NCI-H1436 treated with DMSO at 0.1 percent for 48 hours (cell line): ENCODE measurements at places on chromosomes 6 and 20.

- DNase-seq, result no peak
These were observed 31.7 kb upstream of the KCNK5 start for GRCh38 chr6:39260953-39261352.

DNA sequence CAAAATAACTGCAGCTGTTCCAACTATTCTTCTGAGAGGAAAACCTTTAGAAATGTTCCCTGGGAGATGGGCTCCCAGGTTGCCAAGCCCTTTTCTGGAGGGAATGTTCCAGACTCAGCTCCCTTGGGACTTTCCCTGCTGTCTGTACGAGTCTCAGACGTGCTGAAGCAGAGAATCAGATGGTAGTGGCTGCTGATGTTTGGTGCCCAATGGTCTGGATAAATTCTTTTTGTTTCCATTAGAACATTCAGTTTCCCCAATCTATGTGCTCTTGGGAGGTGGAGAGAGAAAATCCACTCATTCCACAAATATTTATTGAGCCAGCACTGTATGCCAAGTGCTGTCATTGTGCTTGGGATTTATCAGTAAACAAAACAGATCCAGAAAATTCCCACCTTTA, 40.0 kb downstream of the SNHG17 start:
- no peak for DNase-seq

DNA sequence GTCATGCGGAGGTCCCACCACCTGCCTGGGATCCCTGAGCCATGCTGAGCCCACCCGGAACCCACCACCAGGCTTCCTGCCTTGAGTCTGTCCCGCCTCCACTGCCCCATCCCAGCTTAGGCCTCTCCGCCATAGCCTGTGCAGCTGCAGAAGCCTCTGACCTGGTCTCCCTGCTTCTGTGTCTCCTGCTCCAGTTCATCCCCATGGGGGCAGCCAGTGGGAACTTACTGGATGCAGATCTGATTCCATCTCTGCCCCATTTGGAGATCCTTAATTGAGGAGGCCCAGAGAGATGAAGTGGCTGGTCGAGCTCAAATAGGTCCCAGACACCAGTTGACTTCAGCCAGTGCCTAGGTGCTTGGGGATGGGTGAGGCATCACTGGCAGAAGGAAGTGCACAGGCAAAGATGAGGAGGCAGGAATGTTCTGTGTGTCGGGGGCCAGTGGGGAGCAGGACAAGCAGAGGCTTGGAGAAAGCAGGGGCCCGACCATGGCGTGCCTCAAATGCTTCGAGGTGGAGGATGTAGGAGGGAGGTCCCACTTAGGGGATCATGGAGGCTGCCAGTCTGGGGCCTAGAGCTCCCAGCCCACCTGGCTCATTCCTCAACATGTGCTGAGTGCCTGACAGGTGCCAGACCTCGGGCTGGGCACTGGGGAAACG, 112.8 kb downstream of the TOX2 start:
- DNase-seq, result no peak

DNA sequence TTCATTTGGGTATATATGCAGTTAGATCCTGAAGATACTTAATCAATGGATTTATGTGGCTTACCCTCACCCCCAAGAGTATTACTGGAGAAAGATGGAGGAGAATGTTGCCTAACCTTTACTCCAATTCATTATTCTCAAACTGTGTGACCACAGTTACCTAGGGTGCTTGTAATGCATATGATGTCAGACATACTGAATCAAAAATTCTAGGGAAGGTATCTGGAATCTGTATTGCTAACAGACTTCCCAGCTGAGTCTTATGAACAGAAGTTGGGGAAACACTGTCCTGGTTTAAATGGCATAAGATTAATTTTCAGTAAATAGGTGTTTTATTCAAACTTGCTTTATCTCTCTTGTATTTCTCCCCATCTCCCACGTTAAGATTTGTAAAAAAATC, 83.9 kb downstream of the PKIB start:
- no peak for DNase-seq

DNA sequence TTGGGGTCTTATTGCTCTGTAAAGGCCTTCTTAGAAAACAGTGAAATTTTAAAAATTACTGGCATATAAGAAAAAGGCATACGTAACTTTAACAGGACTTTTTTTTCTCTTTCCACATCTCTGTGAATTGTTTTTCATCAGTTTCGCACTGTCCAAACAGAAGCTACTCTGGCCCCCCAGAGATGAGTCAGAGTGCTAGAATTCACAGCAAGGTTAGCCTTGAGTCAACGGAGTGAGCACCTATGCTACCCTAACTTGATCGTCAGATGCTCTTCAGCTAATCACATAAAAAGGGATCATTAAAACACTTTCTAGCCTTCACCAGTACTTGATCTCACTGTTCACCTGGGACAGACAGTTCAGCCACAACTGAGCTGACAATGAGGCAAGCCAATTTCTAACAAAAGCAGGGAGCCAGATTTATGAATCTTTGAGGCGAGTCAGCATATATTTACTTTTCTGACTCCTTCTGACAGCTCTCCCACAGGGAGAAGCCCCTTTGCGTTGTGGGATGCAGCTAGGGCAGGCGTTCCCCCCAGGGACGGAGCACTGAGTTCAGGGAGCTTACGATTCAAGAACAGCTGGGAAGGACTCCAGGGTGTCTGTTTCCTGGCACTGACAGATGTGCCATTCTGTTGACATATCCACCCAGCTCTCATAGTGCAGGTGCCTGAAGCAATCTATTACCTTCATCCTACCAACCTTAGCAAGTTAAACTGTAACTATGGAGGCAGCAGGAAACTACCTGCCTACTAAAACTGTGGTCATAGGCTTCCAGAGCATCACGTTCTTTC, 46.4 kb upstream of the SPDEF start:
- DNase-seq, result no peak

- DNase-seq, result no peak
These were observed 123.6 kb upstream of the LRFN2 start for GRCh38 chr6:40710626-40711330.
